ENCODE measurements at places on chromosomes 3 and 15. TPM values are rescaled to one million over a fixed set of nuclear protein-coding genes. Genes with fewer than 3 reads are reported as not detected.

GRCh38 chr3:98874602-98875249 lies 26.8 kb downstream of the DCBLD2 start:
- no peak for DNase-seq

DNA sequence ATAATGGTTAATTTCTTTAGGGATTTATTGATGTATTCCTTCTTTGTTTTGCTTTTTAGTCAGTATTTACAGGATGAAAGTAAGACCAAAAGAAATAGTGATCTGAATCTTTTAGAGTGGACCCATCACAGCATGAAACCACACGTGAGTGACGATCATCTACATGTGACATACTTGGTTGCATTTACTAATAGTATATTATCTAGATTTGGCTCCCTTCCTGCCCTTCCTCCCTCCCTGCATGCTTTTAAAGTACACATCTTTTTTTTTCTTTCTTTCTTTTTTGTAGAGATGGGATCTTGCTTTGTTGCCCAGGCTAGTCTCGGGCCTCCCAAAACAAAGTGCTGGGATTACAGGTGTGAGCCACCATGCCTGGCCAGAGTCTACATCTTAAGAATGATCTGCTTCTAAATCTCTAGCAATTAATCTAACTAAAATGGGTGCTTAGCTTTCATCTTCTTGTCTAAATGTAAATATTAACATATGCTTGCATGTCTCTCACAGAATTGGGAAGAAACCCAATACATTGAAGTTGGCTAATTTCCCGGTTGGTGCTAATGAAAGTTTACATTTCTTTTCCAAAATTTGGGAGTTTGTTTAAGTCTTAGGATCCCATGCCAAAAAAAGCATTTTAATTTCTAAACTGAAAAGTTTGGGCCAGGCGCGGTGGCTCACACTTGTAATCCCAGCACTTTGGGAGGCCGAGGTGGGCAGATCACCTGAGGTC lies 38.0 kb downstream of the SENP2 start:
- no peak for DNase-seq

DNA sequence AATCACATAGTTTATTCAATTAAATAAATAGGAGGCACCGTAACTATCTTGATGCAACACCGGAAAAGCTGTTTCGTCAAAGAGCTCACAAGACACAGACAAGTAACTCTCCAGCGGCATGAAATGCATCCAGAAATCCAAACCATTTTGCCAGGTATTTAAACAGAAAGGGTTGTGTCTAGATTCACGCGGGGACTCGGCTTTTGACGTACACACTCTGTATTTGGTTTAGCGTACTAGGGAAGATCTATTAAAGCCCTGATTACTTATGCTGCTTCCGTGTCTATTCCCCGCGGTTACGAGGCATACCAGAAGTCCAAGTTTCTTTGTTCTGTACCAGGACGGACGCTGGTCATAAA lies 718 bp downstream of the BNIP2 start:
- no peak for DNase-seq

DNA sequence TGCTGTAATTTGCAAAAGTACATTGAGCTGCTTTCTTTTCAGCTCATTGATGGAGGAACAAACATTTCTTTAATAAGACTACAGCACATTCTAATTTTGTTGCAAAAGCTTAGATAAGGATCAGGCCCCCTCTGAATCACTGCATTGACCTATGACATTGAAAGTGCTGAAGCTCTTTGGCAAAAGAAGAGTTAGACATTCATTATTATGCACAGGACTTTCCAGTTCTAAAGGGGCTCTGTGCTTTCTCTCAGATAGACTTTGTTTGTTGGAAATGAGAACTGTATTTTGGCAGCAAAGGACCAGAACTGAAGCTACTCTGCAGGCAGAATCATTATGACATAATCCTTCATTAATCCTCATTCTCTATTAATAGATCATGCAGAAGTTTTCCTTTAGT lies 252.9 kb upstream of the SOX2 start:
- no peak for DNase-seq

GRCh38 chr15:47570044-47570443 lies 147.3 kb upstream of the SEMA6D start:
- DNase-seq = no peak

DNA sequence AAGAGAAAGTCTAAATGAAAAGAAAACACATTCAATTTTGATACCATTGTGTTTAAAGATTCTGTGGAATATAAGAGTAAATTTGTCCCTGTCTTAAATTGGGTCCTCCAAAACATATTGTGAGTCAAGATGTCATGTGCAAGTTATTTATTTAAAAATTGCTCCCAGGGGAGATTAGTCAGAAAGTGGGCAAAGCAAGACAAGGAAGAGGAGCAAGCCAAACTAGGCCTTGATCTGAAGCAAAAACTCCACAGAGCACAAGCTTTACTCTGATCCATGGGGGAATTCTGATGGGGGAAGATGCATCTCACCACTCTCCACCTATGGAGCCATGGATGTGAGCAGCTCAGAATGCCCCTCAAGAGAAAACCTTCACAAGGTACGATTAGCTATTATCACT lies 342.8 kb upstream of the IL12A start:
- no peak for DNase-seq

- DNase-seq = no peak
These were observed 28.4 kb downstream of the CRTC3 start for GRCh38 chr15:90558171-90558573.

Gene RBP2
- total RNA-seq = not detected

Gene ANO10
- total RNA-seq = 34.4 TPM

Gene STRIT1
- total RNA-seq = not detected

Gene VWA5B2
- total RNA-seq = not detected

Gene EXD1
- not detected for total RNA-seq

All from pulmonary artery endothelial cell (primary cell).